ENCODE measurements at places on chromosomes 5 and 9.

GRCh38 chr9:33633636-33634035 lies 109.6 kb downstream of the ANKRD18B start:
- DNase-seq = no peak

GRCh38 chr9:75941577-75942311 lies 51.3 kb downstream of the PCSK5 start:
- DNase-seq = no peak

GRCh38 chr9:12271421-12271891 lies 421.7 kb upstream of the TYRP1 start:
- no peak for DNase-seq

- DNase-seq = no peak
Measured at GRCh38 chr9:128987805-128988204, 40.3 kb downstream of the NUP188 start.

DNA sequence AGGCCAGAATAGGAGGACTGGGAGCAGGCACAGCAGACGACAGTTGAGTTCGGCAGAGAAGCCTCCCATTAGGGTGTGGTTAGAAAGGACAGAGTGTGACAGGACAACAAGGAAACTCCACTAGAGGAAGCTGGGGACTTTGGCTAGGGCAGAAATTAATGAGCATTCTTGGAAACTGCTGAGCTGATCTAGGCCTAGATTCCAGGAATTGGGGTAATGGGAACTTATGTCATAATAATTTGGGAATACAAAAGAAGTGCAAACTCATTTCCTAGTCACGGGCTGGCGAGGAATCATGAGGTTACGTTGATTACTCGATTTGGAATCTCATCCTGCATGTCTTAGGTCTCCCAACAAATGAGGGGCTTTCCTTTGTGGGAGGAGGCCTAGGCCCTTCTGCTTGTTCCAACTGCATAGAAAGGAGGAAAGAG lies 144.6 kb upstream of the RPS23 start:
- DNase-seq = no peak

DNA sequence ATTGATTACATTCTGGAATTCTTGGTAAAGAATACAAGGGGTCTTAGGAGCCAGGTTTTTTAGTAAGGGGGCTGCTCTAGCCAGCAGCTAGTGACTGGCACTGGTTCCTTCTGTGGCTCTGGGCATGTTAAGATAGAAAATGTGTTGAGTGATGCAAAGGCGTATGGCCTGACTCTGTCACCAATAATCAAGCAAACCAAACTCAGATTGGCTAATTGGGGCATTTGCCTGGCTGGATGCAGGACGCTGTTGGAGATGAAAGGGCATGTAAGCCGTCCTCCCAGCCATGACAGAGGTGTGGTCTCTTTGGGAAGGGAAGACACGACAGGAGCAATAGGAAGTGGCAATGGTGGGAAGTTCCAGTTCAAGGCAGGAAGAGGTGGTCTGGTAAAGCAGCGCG lies 87.6 kb upstream of the CTSL start:
- no peak for DNase-seq

GRCh38 chr5:140647042-140647419 lies 399 bp downstream of the NDUFA2 start:
- no peak for DNase-seq

- no peak for DNase-seq
Measured at GRCh38 chr9:106657926-106658325, 205.0 kb upstream of the ZNF462 start.

DNA sequence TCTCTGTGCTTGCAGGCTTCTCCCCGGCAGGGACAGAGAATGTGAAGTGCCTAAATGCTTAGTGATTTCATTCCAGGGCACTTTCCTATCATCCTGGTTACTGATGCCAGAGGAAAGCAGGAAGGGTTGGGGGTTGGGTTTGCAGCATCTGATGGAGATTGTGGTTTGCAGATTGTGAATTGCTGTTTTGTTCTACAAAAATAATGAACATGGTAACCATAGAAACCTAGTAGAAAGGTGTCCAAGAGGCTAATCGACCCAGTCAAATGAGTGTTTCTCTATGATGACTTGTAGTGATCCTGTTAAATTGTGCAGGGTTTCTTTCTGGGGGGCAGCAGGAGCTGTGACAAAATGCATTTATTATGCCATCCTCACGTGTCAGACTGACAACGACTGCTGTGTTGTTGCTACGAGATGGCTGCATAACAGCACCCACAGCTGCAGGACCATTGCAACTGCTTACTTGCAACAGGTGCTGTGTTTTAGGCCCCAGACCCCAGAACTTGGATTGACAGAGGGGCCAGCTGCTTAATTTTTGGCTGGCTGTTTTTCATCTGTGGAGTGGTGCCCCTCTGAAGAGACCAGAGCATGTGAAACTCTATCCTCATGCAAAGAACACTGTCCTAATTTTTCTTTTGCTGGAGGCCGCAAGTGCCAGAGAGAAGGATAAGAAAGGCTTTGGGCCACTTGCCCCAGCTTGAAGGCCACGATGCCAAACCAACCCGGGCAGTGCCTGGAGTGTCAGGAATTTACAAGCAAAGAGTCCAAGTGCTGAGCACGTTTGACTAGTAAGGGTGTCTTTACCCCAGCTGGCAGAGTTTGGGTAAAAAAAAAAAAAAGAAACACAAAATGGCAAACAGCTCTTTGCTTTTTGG lies 397.8 kb downstream of the GADD45G start:
- no peak for DNase-seq

GRCh38 chr9:71353720-71354119 lies 232.3 kb upstream of the TRPM3 start:
- DNase-seq = no peak

DNA sequence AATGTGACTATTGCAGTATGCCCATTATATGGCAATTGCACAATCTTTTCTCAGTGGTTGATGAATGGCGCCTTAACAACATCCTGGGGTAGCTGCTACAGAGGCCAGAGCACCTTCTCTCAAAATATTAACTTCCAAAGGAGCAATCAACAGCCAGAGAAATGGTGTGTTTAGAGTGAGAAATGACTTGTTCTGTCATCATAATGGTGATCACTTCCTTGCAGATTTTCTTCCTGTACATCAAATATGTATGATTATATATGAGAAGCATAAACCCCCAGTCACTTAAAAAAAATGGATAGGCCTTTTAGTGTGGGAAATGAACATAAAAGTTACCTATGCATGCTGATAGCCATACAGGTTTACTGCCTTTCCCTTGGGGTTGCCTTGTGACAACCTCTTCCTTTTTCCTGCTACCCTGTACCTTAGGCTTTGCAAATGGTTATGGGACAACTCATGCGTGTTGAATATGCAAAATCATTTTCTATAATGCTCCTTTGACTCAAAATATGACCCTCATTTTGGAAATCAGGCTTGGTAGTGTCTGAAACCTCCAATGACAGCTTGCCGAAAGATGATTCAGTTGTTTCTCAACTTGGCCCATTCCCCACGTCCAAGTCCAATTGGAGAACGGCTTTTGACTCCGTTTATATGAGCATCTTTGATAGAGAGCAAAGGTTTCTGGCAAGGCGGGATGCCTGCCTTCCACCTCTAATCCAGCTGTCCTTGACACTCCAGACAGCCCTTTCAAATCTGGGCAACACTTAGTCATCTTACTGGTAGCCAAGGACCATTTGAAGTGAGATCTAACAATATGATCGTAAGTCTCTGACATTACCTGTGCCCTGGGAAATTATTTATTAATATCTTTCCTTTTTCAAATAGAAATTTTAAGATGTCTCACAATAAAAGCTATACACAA lies 69.3 kb downstream of the SLC1A1 start:
- DNase-seq = no peak

- DNase-seq = no peak
Measured at GRCh38 chr9:13863112-13863511, 450.8 kb downstream of the NFIB start.

GRCh38 chr9:87498811-87499360 lies 1.2 kb downstream of the DAPK1 start:
- DNase-seq = no peak

- DNase-seq = no peak
Measured at GRCh38 chr5:85132269-85132668, 747.6 kb upstream of the EDIL3 start.

DNA sequence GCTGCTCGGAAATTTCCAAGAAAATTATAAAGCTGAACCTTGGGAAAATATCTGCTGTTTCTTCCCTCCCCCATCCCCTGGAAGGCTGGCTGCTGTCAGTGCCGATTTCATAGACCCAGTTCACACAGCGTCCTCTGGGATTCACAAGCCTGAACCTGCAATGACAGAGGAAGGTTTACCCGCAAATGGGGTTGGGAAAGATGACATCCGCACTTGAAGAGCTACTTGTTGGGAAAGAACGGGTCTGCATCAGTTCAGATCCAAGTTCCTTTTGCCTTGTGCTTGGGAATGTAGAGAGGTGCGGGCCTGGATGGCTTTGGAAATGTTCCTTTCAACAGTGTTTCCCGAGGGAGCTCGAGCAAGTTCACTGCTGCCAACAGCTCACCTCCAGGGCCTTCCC lies 13.9 kb downstream of the PCDH12 start:
- no peak for DNase-seq

- DNase-seq = no peak
Measured at GRCh38 chr9:120901755-120902568, 24.6 kb downstream of the TRAF1 start.

DNA sequence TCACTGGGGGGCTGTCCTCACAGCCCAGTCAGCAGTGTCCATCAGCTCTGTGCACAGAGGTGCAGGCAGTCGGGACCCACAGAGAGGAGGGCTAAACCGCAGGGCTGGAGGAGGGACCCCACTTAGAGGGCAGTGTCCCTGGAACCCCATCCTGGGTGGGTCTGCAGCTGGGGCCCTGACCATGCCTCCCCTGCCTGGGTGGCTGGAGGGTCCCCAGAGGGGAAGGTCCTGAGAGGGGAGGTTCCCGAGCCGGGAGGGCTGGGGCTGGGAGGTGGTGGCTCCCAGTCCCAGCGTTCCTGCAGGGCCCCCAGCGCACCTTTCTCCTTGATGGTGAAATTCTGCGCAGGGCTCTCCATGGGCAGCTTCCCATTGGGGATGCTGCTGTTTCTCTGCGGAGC lies 32.7 kb downstream of the EXOC3 start:
- no peak for DNase-seq

DNA sequence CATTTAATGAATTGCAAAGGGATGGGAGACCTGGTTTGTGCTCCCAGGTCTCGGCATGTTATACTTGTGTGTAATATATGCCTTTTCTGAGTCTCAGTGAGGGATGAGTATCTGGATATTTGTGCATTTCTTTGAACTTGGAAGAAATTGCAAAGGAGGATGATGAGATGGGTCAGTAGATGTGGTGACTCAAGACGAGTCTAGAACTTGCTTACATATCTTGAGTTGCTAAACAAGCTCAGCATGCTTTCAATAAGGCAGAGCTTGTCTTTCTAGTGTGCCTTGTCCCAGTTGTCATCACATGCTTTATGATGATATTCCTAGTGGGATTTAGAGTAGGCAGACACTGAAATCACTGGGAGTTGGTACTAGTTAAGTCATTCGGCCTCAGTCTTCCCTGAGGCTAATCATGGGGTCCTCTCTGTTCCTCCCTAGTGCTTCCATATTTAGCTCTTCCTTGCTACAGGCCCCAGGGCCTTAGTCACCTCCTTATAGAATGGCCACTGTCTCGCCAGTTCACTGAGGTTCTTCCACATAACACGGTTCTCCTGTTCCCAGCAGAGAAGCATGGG lies 222.3 kb downstream of the ARRDC3 start:
- DNase-seq = no peak

DNA sequence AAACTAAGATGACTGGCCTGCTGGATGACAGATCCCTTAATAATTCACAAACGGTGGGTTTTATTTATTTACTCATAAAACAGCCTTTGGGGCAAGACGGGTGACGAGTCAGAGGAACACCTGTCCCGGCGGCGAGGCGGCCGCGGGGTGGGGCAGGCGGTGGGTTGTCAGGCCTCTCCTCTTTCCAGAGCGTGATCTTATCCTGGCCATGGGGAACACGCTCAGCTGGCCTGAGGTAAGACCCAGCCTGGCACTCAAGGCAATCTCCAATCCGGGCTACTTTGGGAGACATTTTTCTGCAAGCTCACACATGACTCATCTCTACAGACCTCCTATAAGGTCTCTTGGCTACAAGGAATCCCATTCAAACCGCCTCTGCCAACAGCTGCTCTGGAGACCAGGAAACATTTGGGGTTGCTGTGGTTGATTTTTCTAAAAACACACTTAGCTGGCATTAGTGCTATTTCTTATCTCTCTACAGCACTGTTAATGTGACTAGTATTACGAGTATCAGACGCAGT lies 6.3 kb downstream of the RAPGEF1 start:
- DNase-seq = no peak

- no peak for DNase-seq
Measured at GRCh38 chr5:151950706-151951105, 26.1 kb upstream of the GLRA1 start.

DNA sequence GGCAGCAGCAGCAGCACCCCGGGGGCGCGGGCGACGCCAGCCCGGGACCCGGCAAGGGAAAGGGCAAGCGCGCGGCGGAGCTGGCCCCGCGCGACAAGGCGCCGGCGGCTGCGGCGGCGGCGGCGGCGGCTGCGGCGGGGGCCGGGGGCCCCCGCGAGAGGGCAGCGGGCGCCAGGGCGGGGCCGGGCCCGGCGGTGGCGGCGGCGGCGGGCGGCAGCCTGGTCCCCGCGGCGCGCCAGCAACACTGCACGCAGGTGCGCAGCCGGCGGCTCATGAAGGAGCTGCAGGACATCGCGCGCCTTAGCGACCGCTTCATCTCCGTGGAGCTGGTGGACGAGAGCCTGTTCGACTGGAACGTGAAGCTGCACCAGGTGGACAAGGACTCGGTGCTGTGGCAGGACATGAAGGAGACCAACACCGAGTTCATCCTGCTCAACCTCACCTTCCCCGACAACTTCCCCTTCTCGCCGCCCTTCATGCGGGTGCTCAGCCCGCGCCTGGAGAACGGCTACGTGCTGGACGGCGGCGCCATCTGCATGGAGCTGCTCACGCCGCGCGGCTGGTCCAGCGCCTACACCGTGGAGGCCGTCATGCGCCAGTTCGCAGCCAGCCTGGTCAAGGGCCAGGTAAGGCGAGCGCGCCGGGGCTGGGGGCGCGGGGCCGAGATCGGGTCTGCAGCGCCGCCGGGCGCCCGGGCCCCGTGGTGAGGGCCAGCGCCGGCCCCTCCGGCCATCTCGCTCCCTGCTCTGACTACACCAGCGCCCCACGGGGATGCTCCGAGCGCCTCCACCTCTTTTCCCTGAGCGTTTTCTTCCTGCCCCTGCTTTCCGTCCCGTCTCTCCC lies at the start of gene UBE2QL1:
Gene UBE2QL1, plus strand, starts transcription at position 238 of the 843 bp plus-strand sequence. Its CDS starts 35 bp downstream, at position 273.
- peak; percentile 79 for DNase-seq

DNA sequence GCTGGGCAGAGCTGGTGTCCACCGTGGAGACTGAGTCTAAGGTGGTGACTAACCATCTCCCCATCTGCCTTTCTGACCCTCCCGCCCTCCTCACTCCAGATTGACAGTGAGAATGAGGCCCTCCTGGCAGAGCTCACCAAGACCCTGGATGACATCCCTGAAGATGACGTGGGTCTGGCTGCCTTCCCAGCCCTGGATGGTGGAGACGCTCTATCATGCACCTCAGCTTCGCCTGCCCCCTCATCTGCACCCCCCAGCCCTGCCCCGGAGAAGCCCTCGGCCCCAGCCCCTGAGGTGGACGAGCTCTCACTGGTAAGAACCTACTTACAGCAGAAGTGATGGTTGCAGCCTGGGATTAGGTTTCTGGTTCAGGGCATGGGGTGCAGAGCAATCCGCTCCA lies 96.5 kb downstream of the PPARGC1B start:
- no peak for DNase-seq

GRCh38 chr5:121937762-121938161 lies 24.0 kb upstream of the SRFBP1 start:
- no peak for DNase-seq

GRCh38 chr9:136724772-136725171 lies 12.4 kb downstream of the DIPK1B start:
- DNase-seq = no peak

GRCh38 chr5:2759091-2759490 lies 7.6 kb upstream of the IRX2 start:
- no peak for DNase-seq

- no peak for DNase-seq
Measured at GRCh38 chr5:138000102-138000723, 32.7 kb downstream of the FAM13B start.
